ENCODE measurements at places on chromosomes 1 and 21.

GRCh38 chr1:159866066-159866465, 3.6 kb upstream of the VSIG8 start:
- no peak for DNase-seq

DNA sequence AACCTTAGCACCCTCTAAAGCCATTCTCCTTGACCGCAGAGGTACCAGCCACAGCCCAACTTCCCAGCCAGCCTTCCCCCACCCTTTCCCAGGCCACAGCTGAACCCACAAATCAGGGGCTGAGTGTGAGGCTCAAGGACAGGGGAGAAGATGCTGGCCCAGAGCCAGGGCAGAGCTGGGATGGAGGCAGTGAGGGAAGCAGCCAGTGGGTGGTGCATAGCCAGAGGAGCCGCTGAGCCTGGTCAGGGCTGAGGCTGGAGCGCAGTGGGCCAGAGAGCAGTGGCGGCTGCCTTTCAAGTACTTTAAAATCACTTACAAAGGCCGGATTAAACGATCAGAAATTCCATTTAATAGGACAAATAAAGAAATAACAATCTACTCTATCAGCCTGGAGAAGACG, 36.3 kb downstream of the DMAP1 start:
- DNase-seq, result no peak

DNA sequence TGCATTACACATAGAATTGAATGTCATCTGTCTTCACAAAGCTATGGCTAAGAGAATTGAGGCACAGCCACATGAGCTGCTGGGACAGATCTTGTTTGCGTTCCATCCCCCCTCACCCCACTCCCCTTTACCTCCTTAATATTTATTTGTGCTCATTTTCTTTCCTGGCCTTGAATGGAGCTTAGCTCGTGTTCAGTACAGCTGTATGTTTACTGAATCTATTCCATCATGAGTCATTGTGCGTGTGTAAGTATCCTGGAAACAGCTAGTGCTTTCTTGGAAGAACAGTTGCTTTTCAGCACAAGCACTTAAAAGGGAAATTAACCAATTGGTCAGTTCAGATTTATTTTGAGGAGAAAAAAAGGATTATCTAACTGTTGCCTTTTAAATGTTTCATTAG, 14.7 kb downstream of the PROX1 start:
- no peak for DNase-seq

DNA sequence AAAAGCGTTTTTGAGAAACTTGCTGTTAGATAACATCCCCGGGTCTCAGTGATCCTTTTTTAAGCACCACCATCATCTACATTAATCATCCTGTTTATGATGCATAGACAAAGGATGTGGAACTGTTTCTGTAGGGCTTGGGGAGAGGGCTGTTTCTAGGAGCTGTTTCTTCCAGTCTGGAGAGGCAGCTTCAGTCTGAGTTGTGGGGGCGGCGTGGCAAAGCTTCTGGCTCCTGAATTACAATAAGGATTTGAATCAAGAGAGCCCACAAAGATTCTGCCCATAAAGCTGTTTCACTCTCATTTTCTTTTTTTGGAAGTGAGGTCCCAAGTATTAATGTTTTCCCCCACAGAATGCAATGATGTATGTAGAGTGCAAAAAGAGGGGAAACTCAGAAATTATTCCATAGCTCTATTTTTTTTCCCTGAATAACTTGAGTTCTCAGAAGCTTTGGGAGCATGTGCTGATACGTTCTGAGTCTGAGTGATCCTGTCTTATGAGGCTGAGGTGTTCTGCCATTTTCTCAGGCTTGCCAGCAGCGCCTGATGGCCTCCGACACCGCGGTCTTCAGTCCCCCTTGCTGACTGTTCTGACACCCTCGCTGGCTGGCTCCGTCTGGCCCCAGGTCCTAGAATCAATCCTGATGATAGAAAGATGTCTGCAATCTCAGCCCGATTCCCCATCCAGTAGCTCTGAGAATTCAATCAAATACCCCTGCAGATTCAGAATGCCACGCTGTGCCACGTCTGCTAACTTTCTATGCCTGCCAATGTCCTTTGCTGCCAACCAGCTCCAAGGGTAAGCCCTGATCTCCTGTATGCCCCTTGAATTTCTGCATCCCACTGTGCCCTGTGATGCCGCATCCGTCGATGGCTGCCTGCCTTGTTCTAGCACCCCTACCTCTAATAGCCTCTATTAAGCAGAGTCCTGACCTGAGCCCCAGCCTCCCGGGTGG, 92.4 kb upstream of the AKT3 start:
- no peak for DNase-seq

DNA sequence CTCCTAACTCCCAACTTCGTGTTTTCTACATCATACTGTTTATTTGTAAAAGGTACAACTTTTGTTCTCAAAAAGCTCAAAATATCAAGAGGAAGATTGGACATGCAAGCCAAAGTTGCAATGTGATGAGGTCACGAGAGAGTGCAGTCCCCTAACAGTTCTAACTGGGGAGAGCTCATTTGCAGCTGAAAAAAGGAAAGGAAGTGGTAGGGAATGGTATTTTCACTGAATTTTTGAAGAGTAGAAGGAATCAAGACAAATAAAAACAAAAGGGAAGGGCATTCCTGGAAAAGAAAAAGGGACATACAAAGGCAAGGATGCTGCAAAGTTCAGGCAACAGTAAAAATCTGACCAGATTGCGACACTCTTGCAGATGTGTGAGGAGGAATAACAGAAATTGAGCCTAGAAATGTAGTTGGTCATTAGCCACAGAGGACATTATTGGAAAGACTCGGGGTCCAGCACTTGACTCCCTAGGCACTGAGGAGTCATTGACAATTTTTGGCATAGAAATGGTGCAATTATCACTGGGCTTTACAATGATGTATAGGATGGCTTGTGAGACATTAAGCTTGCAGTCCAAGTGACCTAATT, 67.9 kb downstream of the TBX15 start:
- DNase-seq, result no peak

DNA sequence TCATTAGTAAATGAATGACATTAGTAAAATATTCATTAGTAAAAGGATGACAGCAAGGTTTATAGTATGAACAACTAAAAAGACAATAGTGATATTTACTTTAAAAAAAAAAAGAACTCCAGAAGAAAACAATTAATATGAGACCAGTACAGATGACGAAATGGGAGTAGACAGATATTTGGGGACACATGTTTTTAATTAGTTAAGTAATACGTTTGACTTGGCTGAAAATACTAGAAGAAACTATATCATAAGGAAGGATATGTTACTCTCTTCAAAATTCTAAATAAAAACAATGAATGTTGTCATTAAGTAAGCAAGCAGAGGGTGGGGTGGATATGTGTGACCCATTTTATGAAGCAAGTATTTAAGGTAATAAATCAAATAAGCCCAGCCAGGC, 61.9 kb downstream of the GPATCH2 start:
- no peak for DNase-seq

GRCh38 chr1:66341446-66342089, 192.4 kb upstream of the SGIP1 start:
- no peak for DNase-seq

GRCh38 chr1:166164995-166165660, 1.7 kb downstream of the FAM78B start:
- no peak for DNase-seq

DNA sequence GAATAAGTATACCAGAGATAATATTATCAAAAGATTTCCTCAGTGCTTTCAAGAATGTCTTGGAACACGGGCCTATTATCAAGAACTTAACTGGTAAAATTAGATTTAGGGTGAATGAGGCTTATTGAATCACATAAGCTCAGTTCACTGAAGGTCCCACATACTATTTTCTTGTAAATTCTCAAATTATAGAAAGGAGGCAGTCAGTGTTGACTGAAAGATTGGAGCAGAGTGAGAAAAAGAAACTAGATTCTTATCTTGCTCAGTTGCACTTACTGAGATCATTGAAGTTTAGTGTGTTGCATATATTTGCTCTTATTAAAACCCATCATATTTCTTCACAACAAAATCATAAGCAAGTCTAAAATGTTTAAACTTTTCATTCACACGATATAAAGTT, 3.9 kb upstream of the RGS1 start:
- DNase-seq, result no peak

DNA sequence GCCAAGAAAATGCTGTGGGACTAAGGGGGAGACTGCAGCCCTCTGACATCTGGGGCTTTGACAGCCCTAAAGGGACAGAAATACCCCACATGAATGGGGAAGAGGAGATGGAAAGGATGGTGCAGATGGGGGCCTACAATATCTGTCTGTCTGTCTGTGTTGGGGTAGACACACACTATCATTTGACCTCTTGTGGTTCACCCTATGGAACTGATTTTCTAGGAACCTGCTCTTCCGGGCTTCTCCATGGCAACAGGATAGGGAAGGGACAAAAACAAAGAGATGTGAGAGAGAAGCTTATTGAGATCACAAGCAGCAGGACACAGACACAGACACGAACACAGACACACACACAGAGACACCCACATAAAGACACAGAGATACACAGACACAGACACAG, 17.1 kb downstream of the KIF21B start:
- DNase-seq, result no peak

DNA sequence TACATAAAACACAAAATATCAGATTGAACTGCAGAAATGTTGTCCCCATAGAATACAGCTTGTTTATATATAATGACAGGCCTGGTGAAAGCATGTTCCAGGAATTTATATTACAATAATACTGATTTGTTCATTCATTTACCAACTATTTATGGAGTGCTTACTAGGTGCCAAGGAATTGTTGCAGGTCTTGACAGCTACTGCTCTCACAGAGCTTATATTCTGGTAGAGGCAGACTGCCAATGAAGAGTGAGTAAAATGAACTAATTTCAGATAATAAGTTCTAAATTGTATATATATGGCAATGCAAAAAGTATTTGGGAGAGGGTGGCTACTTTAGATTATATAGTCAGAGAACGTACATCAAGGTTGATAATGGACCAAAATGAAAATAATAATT, 152.0 kb downstream of the COQ8A start:
- DNase-seq, result no peak

DNA sequence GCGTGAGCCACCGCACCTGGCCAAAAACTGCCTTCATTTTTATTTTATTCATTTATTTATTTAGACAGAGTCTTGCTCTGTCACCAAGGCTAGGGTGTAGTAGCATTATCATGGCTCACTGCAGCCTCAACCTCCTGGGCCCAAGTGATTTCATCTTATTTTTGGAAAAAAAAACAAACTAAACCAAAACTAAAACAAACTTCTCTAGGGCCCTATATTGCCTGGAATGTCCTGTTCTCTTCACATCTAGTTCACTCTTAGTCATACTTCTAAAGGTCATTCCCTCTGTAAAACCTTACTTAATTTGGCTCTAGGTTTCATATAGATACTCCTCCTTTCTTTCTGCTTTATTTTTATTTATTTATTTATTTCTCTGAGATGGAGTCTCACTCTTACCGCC, 15.6 kb downstream of the RPS27 start:
- no peak for DNase-seq

GRCh38 chr1:184497959-184498723, 111.3 kb downstream of the C1orf21 start:
- no peak for DNase-seq

GRCh38 chr1:239547987-239548386, 161.6 kb downstream of the CHRM3 start:
- DNase-seq, result no peak

- no peak for DNase-seq
Measured at GRCh38 chr21:43781846-43782245, 5.7 kb upstream of the CSTB start.

GRCh38 chr1:17276568-17276967, 27.7 kb downstream of the PADI3 start:
- no peak for DNase-seq

- DNase-seq, result no peak
Measured at GRCh38 chr1:101437800-101438199, 201.0 kb downstream of the S1PR1 start.

DNA sequence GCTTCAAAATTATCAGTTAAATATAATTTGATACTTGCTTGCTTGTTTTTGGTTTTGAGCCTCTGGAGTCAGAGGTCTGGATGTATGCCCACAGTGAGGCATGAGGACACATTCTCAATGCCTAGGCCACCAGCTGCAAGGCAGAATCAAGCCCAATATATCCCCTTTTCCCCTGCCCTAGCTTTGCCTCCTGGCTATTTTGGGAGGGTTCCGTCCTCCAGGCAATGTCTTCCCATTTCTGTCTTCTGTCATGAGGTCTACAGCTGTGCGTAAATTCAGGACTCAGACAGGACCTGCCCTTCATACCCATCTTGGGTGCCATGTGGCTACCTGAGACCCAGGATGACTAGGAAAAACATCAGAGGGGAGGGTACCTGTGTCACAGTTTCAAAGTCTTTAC, 19.2 kb downstream of the NRDC start:
- no peak for DNase-seq

DNA sequence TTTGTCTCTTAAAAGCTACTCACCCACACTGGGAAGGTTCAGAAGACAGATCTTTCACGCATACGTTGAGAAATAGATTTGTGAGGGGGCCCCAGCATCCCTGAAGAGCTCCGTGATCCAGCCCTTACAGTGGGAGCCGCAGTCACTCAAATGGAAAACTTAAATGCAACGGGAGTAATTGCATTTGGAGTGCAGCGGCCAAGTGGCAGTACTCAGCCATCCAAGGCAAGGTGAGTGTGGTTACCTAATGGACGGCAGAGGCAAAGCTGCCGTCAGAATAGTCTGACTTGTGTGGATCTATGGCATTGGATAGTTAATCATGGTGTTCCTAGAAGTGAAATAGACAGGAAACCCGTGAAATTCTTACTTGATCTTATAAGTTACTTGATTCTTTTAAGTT, 5.1 kb downstream of the SPSB1 start:
- DNase-seq, result no peak

GRCh38 chr1:175443332-175443731, 250.8 kb upstream of the KIAA0040 start:
- DNase-seq, result no peak

GRCh38 chr1:87044424-87044823, 130.0 kb downstream of the HS2ST1 start:
- no peak for DNase-seq

DNA sequence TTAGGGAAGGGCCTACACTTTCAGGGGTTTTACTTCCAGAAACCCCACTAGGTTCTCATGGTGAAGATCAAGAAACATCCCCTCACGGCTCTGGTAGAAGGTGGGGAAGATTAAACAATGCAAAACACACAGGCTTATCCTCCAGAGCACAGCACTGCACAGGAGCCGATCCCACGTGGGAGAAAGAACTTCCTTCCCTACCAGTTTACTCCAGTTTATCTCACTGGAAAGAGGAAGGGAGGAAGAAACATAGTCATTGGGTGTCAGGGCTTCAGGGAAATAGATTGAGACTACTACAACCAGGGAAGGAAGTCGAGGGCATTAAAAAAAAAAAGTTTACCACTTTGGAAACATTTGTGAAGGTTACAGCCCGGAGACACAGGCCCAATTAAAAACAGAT, 164.4 kb downstream of the NTPCR start:
- no peak for DNase-seq

- no peak for DNase-seq
Measured at GRCh38 chr1:57747818-57748217, 324.0 kb upstream of the DAB1 start.

GRCh38 chr1:201110616-201111015, 1.6 kb downstream of the CACNA1S start:
- no peak for DNase-seq

- no peak for DNase-seq
Measured at GRCh38 chr1:27554759-27555699, 48.9 kb downstream of the AHDC1 start.

All from activated CD4-positive, alpha-beta T cell treated with anti-CD3 and anti-CD28 coated beads for 4 hours (primary cell).